ENCODE measurements at places on chromosomes 6 and 20.

- DNase-seq = no peak
Observed at GRCh38 chr6:142534076-142534475, 232.3 kb downstream of the ADGRG6 start.

DNA sequence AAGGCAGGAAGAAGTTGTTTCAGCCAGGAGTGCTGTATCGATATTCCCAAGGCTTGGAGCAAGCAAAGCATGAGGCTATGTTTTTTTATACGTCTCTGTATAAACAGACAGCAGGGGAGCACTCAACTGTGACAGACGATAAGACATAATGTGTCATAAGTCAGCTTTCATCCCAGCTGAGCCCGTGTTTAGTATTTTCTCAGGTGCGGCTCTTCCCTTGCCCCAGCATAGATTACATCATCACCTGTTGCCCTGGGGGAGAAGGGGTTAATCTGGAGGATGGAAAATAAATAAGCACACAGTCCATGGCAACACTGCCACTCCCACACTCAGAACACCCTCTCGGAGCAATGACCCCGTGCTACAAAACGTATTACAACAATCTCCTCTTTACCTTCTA, 22.1 kb upstream of the KCNK5 start:
- DNase-seq = no peak

GRCh38 chr6:139164001-139164400, 29.1 kb downstream of the HECA start:
- DNase-seq = no peak

GRCh38 chr20:43514648-43514999, 7.1 kb downstream of the L3MBTL1 start:
- no peak for DNase-seq

DNA sequence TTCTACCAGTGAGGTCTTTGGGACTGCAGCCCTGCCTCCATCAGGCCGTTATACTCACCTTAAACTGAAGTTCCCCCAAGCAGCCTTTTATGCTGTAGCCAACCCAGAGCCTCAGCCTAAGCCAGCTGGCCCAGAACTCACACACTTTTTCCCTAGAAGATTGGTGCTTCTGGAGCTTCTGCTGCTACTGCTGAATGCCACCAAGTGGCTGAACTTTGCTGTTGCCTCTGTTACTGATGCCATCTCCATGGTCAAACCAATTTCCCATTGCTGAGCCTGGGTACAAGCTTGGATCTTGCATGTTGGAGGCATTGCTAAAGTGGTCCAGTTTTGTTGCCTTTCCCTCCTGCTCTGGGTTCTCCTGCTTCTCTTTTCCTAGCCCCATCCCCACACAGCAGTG, 15.0 kb upstream of the TBX18 start:
- no peak for DNase-seq

GRCh38 chr6:44224029-44224964, 902 bp downstream of the SLC29A1 start:
- no peak for DNase-seq

- no peak for DNase-seq
Observed at GRCh38 chr6:159128978-159129377, 40.2 kb upstream of the FNDC1 start.

- DNase-seq = no peak
Observed at GRCh38 chr20:23092861-23093495, 6.9 kb upstream of the CD93 start.

GRCh38 chr6:48194596-48195295, 83.7 kb upstream of the PTCHD4 start:
- DNase-seq = no peak

- DNase-seq = no peak
Observed at GRCh38 chr6:44474190-44474631, 86.7 kb downstream of the CDC5L start.

- DNase-seq = peak; percentile 43
Observed at GRCh38 chr6:26576929-26577719, 19.6 kb upstream of the ABT1 start.

GRCh38 chr6:142958343-142958742, 13.4 kb upstream of the HIVEP2 start:
- no peak for DNase-seq

- no peak for DNase-seq
Observed at GRCh38 chr6:128347123-128347522, 173.3 kb downstream of the PTPRK start.

GRCh38 chr6:81002126-81002525, 750.4 kb downstream of the TENT5A start:
- no peak for DNase-seq

DNA sequence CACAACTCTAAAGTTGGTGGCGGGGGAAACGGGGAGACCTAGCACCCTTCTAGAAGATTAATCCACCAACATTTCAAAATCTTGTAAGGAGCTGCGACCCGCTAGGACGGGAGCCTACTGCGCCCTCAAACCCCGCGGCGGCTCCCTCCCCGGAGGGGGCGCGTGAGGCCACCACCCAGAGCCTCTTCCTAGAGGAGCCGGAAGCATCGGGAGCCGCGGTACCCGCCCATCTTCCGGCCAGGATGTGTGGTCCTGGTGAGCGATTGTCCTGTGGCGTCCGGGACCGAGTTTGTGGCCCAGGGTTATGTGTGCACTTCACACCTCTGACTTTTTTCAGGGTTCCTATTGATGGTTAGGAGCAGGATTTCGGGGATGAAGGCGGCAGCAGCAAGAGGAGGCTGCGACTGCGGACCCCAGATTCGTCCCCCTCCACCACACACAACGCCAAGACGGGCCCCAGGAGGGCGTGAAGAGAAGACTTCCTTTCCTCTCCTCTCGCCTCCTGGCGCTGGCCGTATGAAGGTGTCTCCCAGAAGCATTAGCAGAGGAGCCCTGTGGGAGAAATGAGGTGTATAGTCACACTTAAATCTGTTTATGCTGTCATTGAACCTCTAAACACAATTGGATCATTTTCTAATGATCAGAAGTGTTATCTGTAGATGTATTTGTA, 10.7 kb downstream of the ZNF165 start:
- no peak for DNase-seq

DNA sequence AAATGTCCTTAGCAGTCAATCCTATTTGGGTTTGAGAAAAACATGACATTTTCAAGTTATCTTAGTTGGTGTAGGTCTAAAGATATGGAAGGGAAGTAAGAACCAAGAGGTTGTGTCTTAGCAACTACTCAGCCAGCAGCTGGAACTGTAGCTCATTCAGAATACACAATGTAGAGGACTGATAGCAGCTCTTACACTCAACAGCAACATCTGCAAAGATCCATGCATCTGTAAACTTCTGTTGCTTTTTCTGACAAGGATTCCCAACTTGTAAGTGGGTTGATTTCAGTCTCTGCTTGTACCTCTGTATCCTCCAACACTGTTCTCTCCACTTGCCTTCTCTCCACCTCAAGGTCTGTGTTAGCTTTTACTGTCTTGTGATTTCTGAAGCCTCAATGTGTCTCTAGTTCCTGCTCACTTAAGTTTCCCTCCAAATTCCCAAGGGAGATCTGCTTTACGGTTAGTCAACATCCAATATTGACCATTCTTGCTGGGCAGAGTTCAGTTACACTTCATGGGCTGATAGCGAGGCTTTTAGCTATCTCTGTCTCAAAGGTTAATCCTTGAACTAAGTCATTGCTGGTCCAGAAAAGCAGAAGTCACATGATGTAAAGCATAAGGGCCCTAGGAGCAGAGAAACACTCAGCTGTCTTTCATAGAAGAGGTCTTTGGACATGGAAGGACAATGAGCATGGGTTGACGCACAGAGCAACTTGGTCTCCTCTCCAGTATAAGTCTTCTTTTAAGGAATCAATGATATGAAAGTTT, 71.6 kb upstream of the LGSN start:
- no peak for DNase-seq

GRCh38 chr20:1783245-1783644, 112.0 kb upstream of the SIRPA start:
- DNase-seq = no peak

GRCh38 chr6:149862922-149863697, 1.0 kb downstream of the LRP11 start:
- DNase-seq = peak; percentile 11

DNA sequence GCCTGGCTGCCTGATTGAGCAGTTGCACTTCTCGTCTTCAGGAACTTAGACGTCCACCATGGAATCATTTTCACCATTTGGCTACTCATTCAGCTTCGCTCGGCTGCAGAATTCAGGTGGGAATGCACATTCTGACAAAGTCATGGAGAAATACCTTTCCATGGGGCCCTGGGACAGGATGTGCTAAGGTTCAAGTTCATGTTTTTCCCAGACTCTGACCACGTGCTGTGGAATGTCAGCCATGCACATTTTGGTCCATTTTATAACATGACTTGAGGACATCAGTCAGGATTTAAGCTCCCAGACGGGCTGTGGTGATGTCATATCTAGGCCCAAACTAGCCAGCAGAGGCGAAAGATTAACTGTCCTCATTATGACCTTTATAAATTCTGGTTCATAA, 205.3 kb downstream of the TBXT start:
- no peak for DNase-seq

DNA sequence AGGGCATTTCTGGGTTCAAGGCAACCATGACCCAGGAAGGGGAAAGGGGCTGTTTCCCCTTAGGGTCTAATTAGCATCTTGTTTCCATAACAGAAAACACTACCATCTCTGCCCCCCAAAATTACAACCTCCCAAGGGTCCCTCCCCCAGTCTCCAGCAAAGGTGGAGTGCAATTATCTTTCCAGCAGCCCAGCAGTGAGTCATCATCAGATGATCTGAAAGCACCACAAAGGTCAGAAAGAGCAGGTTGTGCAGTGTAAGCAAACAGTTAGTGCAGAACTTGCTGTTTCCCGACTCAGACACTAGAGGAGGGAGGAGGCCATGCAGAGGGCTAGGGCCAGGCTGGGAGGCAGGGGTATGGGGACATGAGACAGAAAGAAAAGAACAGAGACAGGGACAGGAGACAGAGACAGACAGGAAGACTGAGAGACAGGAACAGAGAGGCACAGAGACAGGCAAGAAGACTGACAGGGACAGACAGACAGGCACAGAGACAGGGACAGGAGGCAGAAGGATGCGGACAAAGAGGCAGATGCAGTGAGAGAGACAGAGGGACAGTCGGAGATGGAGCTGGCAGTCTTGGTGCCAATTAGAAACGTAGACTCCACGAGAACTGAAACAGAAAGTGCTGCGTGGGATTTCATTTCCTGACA, 62.5 kb downstream of the PYGB start:
- DNase-seq = peak; percentile 18

- no peak for DNase-seq
Observed at GRCh38 chr6:151546941-151547659, 53.3 kb downstream of the CCDC170 start.

GRCh38 chr20:62368976-62369814, 2.1 kb upstream of the LAMA5 start:
- DNase-seq = no peak

- DNase-seq = no peak
Observed at GRCh38 chr6:16781348-16782169, 20.3 kb upstream of the ATXN1 start.

- DNase-seq = no peak
Observed at GRCh38 chr20:17885544-17885943, 83.0 kb downstream of the SNX5 start.

GRCh38 chr6:31968791-31969711, 2.9 kb downstream of the DXO start:
- DNase-seq = no peak

DNA sequence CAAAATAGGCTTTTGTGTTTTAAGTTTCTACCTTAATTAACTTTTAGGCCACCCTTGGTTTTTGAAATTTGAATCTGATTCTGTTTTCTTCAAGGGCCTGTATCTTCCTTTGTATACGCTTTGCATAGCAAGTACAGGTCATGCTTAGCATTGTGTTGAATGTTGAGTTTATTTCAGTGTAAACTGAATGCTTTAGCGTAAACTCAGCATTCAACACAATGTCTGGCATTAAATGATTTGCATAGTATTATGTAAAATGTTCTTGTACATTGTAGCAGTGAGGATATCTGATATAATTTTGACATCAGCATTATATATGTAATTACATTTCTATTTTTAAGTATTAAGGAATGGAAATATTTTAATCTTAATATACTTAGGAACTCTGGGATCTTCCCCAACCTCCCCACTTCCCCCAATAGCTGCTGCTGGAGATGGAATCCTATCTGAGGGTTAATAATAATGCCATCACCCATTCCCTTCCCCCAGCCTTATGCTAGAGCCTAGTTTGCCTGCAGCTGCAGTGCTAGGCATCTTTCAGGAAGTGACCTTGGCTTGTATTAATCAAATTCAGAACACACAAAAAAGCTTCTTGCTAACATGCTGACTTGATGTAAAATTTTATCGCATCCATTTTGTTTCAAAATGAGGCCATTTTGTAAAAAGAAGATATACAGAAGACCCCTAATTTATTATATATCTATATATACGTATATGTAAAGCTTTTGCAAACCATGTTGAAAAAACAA, 73.1 kb downstream of the NCOA3 start:
- DNase-seq = no peak

GRCh38 chr6:94501516-94501915, 1075.8 kb upstream of the MANEA start:
- no peak for DNase-seq

- no peak for DNase-seq
Observed at GRCh38 chr6:119768201-119768600, 418.6 kb upstream of the MAN1A1 start.

GRCh38 chr6:98787435-98787834, 46.9 kb upstream of the POU3F2 start:
- no peak for DNase-seq

- no peak for DNase-seq
Observed at GRCh38 chr6:144320741-144321140, 35.6 kb downstream of the UTRN start.

GRCh38 chr20:15339264-15339663, 1001.9 kb upstream of the FLRT3 start:
- DNase-seq = no peak

DNA sequence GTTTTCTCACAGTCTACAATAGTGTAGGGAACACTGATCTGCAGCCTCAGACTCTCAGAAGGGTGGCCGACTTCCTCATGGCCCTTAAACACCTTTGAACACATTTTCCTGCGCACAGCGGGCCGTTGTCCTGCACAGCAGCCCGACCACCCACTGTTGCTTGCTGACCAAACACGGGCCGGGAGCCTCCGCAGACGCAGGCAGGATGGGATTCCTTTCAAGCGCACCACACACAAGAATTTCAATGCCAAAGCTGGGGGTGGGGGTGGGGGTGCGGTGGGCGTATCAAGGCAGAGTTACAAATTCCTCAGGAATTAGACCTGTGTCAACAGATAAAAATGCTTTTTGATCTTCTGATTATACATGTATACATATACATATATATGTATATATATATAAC, 74.5 kb downstream of the HUS1B start:
- no peak for DNase-seq

DNA sequence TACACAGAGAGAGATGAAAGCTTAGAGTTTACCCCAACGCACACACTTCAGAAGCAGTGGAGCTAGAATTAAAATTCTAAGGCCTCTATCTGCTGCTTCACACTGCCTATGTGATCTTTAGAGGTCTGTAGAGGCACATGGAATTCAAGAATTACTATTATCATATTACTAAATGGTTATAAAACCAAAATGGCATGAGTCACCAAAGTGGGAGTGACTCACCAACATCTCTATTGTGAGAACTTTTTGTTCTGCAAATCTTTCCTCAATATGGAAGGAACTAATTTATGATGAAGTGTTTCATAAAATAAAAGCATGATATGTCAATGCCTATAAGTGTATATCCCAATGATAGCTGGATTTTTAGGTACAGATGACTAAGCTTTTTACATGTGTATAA, 28.5 kb upstream of the TMEM244 start:
- DNase-seq = no peak

Data from activated T-cell treated with anti-CD3 and anti-CD28 coated beads for 1 hour (primary cell).